AG20443 (cell line): ENCODE measurements at places on chromosomes 6 and 20.
A peak's percentile ranks its signal among the peaks of the same experiment; 100 is the strongest.

DNA sequence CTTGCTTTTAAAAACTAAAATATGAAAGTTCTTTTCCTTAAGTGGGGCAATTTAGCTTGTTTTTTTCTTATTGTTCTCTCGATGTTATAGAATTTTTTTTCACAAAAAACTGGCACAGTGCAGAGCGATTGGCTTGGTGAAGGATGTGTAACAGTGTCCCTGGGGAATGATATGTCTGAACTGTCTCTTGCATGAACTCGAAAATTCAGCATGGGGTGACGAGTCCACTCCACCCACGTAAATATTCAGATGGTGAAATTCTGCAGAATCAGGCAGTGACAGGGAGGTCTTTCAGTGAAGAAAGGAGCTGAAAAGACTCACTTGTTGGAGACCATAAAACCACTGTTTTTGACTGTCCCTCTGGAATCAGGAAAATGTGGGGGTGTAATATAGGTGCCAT is 505.3 kb downstream of the MMUT start:
- peak; percentile 9 for DNase-seq

DNA sequence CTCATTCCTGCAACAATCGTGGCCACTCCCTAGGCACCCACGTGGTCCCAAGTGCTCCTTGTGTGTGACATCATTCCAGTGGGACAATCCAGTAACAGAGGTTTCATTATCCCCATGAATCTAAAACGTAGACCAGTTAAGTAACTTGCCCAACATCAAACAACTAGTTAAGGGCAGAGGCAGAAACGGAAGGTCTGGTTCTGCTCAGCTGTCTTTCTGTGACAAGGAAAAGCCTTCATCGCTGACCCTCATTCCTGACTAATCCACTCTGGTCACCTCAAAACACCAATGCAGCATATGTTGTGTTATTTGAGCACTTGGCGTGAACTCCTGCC is 261.4 kb upstream of the JARID2 start:
- peak; percentile 51 for DNase-seq

GRCh38 chr6:169487579-169488436 is 214.0 kb downstream of the WDR27 start:
- DNase-seq, result no peak

DNA sequence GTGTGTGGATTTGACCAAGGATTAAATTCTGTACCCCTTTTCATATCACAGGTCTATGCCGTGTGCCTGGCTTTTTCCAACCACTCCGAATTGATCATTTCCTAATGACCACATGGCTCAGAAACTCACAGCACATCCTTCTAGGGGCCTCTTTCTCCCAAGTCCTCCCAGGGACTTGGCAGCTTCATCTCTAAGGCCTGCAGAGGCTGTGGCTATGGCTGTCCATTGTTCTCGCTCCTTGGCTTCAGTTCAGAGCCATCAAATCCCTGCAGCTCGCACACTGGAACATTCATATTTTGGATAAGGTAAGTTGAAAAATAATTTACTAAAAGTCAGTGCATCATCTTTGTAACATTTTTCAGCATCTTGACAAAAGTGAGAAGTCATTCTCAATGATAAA is 497.2 kb upstream of the CDH4 start:
- DNase-seq, result no peak

DNA sequence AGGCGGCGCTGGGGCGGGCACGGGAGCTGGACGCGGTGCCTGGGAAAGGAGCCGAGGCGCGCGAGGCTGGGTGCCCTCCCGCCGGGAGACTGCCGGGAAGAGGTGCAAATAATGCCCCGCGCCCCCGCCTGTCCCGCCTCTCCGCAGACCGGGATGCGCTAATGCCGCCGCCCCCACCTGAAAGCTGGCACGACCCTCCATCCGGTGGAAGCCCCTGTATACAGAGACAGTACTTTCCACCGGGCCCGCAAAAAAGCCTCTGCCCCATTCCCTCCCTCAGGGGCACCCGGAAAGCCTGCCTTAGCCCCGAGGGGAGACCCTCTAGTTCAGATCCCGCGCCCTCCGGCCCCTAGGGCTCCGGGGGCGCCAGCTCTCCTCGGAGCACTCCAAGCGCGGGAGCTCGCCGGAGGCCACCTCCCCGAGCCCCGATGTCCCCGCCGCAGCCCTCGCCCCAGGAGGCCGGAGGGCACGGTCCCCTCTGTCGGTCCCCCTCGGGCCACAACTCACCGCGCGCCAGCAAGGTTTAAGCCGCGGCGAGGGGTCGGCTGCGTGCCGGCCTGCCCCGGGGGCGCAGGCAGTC is 1.2 kb downstream of the GRM4 start:
- no peak for DNase-seq

DNA sequence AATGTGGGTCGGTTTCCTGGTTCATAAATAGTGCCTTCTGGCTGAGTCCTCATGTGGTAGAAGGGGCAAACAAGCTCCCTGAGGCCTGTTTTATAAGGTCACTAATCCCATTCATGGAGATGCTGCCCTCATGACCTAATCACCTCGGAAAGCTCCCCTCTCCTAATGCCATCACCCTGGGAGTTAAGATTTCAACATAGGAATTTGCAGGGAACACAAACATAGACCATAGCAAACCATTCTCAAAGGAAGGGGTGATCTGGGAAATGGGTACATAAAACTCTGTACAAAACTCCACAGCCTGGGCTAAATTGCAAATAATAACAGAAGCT is 1.5 kb upstream of the ADTRP start:
- DNase-seq, result no peak

GRCh38 chr6:102075539-102075938 is 682.0 kb downstream of the GRIK2 start:
- no peak for DNase-seq

- peak; percentile 55 for DNase-seq
Observed at GRCh38 chr6:10347561-10348327, 67.1 kb downstream of the TFAP2A start.

- DNase-seq, result no peak
Observed at GRCh38 chr6:30798494-30798893, 54.1 kb upstream of the IER3 start.

DNA sequence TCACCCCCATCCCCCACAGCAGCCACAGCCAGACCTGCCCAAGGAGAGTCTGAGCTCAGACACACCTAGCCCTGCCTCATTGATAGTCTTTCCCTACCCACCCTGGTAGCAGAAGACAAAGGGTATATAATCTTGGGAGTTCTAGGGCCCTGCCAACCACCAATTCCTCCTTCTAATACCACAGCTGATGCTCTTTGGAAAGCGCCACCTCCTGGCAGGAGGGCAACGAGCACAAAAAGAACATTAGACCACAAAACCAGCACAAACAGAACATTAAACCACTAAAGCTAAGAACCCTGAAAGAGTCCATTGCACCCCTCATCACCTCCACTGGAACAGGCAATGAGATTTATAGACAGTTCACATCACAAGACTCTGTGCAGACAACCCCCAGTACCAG is 195.8 kb upstream of the FUT9 start:
- no peak for DNase-seq

GRCh38 chr6:30066082-30066481 is 916 bp upstream of the PPP1R11 start:
- DNase-seq, result no peak

GRCh38 chr6:137170266-137171052 is 3.0 kb downstream of the IL22RA2 start:
- DNase-seq, result no peak

- peak; percentile 16 for DNase-seq
Observed at GRCh38 chr6:32666420-32667300, at the start of gene HLA-DQB1. Gene HLA-DQB1 (minus strand): TSS chr6:32666657. CDS start chr6:32666607, 50 bp downstream.
